ENCODE measurements at places on chromosomes 5 and 9. TPM values are rescaled to one million over a fixed set of nuclear protein-coding genes. Genes with fewer than 3 reads are reported as not detected.
A peak's percentile ranks its signal among the peaks of the same experiment; 100 is the strongest.

Gene DAB2
- 133 TPM for total RNA-seq

Gene CER1
- not detected for total RNA-seq

Gene HRCT1
- not detected for total RNA-seq

Gene PCDHB2
- 0.21 TPM for total RNA-seq

- H3K4me1 ChIP-seq = no peaks in the 10 kb centered on the region
- no peaks in the 10 kb centered on the region for H3K36me3 ChIP-seq
- H3K27me3 ChIP-seq = no peaks in the 10 kb centered on the region
- no peak overlapping the region for H3K27ac ChIP-seq
Measured at GRCh38 chr5:54828151-54828550, 157.2 kb downstream of the ESM1 start.

DNA sequence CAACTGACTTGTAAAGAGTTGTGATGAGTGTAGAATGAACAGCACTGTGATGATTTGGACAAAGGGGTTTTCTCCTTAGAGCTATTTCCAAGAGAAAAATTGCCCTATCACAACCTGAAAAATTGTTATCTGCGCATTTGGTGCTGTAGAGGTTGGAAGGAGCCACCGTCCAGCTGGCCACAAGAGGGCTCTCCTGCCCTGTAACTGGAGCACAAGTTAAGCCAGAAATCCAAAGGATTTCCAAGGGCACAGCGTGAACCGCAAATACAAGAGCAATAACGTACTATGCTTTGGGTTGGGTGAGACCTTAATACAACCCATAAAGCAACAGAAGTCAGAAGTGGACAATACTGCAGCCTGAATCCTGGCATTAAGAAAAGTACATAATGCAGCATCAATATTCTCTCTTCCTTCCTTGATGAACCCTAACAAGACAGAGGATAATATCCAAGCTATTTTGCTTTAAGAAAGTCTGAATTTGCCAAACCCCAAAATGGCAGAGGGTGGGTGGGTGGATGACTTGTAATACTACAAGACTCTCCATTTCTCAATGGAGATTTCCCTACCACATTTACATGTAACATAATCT, 56.8 kb upstream of the SMIM32 start:
- no peak overlapping the region for H3K27ac ChIP-seq
- no peaks in the 10 kb centered on the region for H3K36me3 ChIP-seq
- H3K4me1 ChIP-seq = no peaks in the 10 kb centered on the region
- no peaks in the 10 kb centered on the region for H3K27me3 ChIP-seq
- peak; percentile 67 for DNase-seq

GRCh38 chr5:100824635-100825034, 78.4 kb downstream of the ST8SIA4 start:
- H3K4me1 ChIP-seq = peaks cover 34% of the 10 kb centered on the region
- no peak for DNase-seq
- no peak overlapping the region for H3K4me3 ChIP-seq
- H3K27me3 ChIP-seq = no peaks in the 10 kb centered on the region
- H3K27ac ChIP-seq = no peak overlapping the region

DNA sequence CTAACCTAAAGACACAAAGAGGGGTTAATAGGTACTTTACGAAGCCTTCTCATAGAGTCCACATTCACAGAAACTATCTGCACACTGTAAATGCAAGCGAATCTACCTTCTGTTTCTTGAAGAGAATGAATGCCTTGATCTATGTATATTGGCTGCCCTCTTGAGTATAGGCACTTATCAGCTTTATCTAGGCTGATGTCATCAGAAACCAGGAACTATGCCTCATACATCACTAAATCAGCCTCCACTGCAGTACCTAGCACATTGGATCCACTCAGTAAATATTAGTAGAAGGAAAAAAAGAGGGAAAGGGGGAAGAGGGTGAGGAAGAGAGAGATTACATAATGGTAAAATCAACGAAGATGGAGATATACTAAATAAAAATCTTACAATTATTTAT, 477.1 kb downstream of the CAAP1 start:
- no peaks in the 10 kb centered on the region for H3K4me1 ChIP-seq
- DNase-seq = no peak
- no peaks in the 10 kb centered on the region for H3K36me3 ChIP-seq
- H3K27ac ChIP-seq = no peak overlapping the region

GRCh38 chr5:6083311-6083978, 294.9 kb downstream of the MED10 start:
- no peak overlapping the region for H3K27ac ChIP-seq
- no peaks in the 10 kb centered on the region for H3K27me3 ChIP-seq
- H3K4me3 ChIP-seq = no peak overlapping the region
- H3K36me3 ChIP-seq = no peaks in the 10 kb centered on the region
- no peaks in the 10 kb centered on the region for H3K4me1 ChIP-seq
- DNase-seq = no peak

DNA sequence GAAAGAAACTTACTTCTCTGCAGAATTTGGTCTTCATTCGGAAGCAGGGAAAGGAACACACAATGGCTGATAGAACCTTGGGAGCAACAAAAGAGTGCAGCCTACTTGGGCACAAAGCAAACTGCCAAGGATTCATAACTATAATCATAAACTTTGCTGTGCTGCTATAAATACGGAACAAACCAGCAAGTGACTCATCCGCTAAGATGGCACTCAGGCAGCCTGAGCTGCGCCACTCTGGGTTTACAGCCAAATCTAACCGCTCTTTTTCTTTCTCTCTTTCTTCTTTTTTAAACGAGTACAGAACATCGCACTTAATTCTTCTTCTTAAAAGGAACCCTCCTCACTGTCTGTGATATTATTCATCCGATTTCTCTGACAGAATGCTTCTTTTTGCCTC, 81.1 kb downstream of the PTPN3 start:
- H3K4me1 ChIP-seq = no peaks in the 10 kb centered on the region
- H3K36me3 ChIP-seq = no peaks in the 10 kb centered on the region

GRCh38 chr5:112239996-112240395, 179.1 kb downstream of the EPB41L4A start:
- H3K27me3 ChIP-seq = no peaks in the 10 kb centered on the region
- DNase-seq = peak; percentile 41
- H3K4me1 ChIP-seq = no peaks in the 10 kb centered on the region
- no peak overlapping the region for H3K27ac ChIP-seq
- no peaks in the 10 kb centered on the region for H3K36me3 ChIP-seq
- no peak overlapping the region for H3K4me3 ChIP-seq

DNA sequence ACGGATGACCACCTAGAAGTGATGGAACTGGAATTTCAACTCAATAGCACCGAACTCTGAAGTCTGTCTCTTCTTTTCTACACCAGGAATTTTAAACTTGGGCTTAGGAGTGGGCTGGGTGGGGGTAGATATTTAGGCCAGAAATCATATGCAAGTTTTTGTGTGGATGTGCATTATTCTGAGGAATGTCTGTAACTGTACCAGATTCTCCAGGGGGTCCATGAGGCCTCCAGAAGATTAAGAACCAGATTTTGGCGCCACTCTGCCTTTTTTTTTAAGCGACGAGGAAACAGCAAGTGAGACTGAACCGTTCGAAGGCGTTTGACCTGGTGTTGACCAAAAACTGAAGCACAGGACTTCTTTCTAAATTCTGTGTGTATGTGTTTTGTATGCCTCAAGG, 88.8 kb upstream of the TTC23L start:
- H3K27me3 ChIP-seq = no peaks in the 10 kb centered on the region
- H3K4me1 ChIP-seq = peaks cover 14% of the 10 kb centered on the region
- no peaks in the 10 kb centered on the region for H3K36me3 ChIP-seq
- peak overlapping the region; percentile 76 for H3K27ac ChIP-seq
- H3K4me3 ChIP-seq = no peak overlapping the region

DNA sequence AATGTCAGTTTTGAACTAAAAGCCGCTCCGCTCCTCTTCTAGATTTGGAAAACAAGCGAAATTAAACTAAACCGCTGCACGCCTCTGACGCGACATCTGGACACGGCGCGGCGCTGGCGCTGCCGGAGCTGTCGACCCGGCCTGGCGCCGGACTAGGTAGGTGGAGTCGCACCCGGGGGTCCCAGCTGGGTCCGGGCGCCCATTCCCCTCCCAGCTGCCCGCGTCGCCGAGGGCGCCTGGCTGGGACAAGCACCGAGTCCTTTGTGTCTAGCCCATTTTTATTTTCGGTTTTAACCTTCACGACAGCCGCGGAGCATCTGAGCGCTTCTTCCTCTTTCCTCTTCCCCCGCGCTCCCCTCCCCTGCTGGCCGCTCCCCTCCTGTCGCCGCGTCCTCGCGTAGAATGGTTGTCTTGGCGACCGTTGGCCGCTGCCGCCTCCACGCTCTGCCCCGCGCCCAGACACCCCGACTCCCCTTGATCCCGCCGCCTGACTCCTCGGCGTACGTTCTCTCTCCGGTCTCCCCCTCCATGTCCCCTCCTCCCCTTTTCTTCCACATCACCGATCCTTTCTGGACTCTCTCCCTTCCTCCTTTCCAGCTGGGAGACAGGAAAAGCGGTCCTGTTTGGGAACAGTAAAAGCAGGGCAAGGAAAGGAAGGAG, 545 bp downstream of the CDKN2B-AS1 start:
- peak; percentile 77 for DNase-seq
- peak overlapping the region; percentile 90 for H3K27ac ChIP-seq
- H3K4me1 ChIP-seq = peaks cover 3% of the 10 kb centered on the region
- H3K36me3 ChIP-seq = no peaks in the 10 kb centered on the region
- no peaks in the 10 kb centered on the region for H3K27me3 ChIP-seq

DNA sequence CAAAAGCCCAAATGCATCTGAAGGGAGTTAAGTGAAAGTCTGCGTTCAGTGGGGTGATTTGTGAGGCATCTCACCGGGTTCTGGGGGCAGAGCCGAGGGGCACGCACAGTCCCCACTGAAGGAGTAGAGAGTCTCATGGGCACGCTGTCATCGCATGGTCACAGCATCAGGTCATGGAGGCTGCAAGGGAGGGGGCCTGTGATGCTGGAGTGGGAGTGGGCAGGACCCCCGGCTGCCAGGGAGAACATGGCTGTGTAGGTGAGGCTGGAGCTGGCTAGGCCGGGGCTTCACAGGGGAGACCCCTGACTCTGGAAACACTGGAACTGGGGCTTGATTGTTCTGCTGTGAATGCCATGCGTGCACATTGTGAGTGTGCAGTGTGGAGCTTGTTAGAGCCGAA, 360.5 kb downstream of the IRX2 start:
- no peaks in the 10 kb centered on the region for H3K36me3 ChIP-seq
- no peak overlapping the region for H3K27ac ChIP-seq
- H3K27me3 ChIP-seq = no peaks in the 10 kb centered on the region

- no peak for DNase-seq
- H3K4me1 ChIP-seq = no peaks in the 10 kb centered on the region
Measured at GRCh38 chr5:133200256-133200655, 148.4 kb downstream of the HSPA4 start.

DNA sequence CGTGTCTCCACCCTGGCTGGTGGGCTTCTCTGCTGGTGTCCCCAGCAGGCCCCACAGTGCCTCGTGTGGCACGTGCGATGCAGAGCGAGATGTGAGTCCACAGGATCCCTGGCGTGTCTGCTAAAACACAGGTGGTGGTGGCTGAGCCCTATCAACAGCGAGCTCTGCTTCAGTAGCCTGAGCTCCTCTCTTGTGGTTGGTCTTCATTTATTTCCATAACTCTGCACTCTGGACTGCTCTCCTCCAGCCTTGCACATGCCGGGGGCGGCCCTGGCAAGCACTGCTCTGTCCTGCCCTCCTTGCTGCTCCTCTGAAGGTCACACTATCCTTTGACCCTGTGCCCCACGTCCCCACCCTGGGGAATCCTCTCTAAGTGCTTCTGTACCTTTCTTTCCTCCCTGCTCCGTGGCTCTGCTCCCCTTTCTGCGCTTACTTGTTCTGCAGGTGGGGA, 59.2 kb downstream of the NSUN2 start:
- H3K36me3 ChIP-seq = no peaks in the 10 kb centered on the region
- H3K4me3 ChIP-seq = no peak overlapping the region
- no peaks in the 10 kb centered on the region for H3K4me1 ChIP-seq
- H3K27me3 ChIP-seq = no peaks in the 10 kb centered on the region
- no peak overlapping the region for H3K27ac ChIP-seq

GRCh38 chr5:36734422-36734821, 128.0 kb downstream of the SLC1A3 start:
- no peak overlapping the region for H3K27ac ChIP-seq
- H3K36me3 ChIP-seq = no peaks in the 10 kb centered on the region
- peak; percentile 58 for DNase-seq
- peaks cover 1% of the 10 kb centered on the region for H3K4me1 ChIP-seq

DNA sequence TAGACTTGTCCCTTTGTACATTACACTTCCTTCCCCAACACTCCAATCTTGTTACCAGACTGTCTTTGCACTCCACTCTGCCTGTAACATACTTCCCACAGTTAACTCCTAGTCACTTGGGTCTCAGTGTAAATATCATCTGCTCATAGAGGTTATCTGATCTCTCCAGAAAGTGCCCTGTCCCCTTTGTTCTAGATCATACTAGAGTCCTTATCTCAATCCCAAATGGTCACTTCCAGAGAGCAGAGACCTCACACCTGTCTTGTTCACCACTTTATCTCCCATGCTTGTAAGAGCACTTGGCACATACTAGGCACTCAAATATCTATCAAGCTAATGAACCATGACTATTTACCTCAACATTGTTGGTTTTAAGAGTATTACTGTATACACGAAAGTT, 30.4 kb downstream of the SETX start:
- H3K4me3 ChIP-seq = no peak overlapping the region
- no peak for DNase-seq
- no peaks in the 10 kb centered on the region for H3K27me3 ChIP-seq
- no peaks in the 10 kb centered on the region for H3K36me3 ChIP-seq

GRCh38 chr5:141508440-141508797, 19.5 kb downstream of the PCDHGC5 start:
- H3K27me3 ChIP-seq = no peaks in the 10 kb centered on the region
- H3K4me3 ChIP-seq = no peak overlapping the region
- H3K27ac ChIP-seq = no peak overlapping the region
- H3K36me3 ChIP-seq = no peaks in the 10 kb centered on the region

DNA sequence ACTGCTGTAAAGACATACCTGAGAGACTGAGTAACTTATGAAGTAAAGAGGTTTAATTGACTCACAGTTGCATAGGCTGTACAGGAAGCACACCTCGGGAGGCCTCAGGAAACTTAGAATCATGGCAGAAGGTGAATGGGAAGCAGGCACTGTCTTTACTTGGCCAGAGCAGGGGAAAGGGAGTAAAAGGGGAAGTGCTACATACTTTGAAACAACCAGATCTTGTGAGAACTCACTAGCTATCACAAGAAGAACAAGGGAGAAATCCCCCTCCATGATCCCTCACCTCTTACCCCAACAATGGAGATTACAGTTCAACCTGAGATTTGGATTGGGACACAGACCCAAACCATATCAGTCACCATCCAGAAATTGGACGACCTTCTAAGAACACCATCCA, 1285.8 kb upstream of the CDH9 start:
- DNase-seq = no peak
- H3K27ac ChIP-seq = no peak overlapping the region
- no peaks in the 10 kb centered on the region for H3K4me1 ChIP-seq
- no peaks in the 10 kb centered on the region for H3K27me3 ChIP-seq
- H3K36me3 ChIP-seq = no peaks in the 10 kb centered on the region

- DNase-seq = no peak
- 0 out of 2 replicates have a peak, but pooled peaks cover 13% of the 10 kb centered on the region for H3K4me1 ChIP-seq
- H3K36me3 ChIP-seq = no peaks in the 10 kb centered on the region
- no peak overlapping the region for H3K27ac ChIP-seq
- H3K27me3 ChIP-seq = no peaks in the 10 kb centered on the region
- H3K4me3 ChIP-seq = no peak overlapping the region
Measured at GRCh38 chr5:83925955-83926337, 205.3 kb upstream of the HAPLN1 start.

- H3K36me3 ChIP-seq = no peaks in the 10 kb centered on the region
- peak; percentile 9 for DNase-seq
- peak overlapping the region; percentile 2 for H3K27ac ChIP-seq
- H3K27me3 ChIP-seq = no peaks in the 10 kb centered on the region
- no peaks in the 10 kb centered on the region for H3K4me1 ChIP-seq
- no peak overlapping the region for H3K4me3 ChIP-seq
Measured at GRCh38 chr5:9720361-9720760, 90.2 kb upstream of the TAS2R1 start.
